ENCODE measurements at places on chromosomes 16 and 17.

- no peak for ATAC-seq
These were observed 100.9 kb downstream of the PARN start for GRCh38 chr16:14529010-14529669.

GRCh38 chr17:77285594-77286390 is 145.0 kb downstream of the SEC14L1 start:
- no peak for ATAC-seq

- ATAC-seq: no peak
These were observed 28.7 kb downstream of the CALB2 start for GRCh38 chr16:71387045-71387871.

GRCh38 chr17:82874011-82874835 is 34.4 kb upstream of the ZNF750 start:
- ATAC-seq: no peak

- ATAC-seq: no peak
These were observed 142.8 kb downstream of the IRF8 start for GRCh38 chr16:86041807-86042206.

DNA sequence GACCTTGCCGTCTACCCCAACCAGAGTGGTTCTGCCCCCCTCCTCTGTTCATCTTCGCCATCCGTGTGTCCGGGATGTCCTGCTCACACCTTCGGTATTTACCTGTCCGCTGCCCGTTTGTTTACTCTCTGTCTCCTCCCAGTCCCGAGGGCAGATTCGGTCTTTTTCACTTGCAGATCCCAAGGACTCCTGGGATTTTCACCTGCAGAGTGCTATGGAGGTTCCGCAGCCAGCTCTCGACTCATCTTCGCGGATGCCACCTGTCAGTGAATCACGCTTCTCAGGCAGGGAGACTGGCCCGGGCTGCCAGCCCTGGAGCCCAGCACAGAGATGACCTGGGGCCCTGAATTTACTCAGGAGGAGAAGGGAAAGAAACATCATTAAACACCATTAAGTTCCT is 8.1 kb downstream of the CRISPLD2 start:
- no peak for ATAC-seq

- ATAC-seq: no peak
These were observed at the start of gene P4HB for GRCh38 chr17:81859906-81860755. TSS of gene P4HB (minus strand) at chr17:81860535. CDS start at chr17:81860471, 64 bp downstream.

- ATAC-seq: no peak
These were observed 293.4 kb downstream of the SHISA9 start for GRCh38 chr16:13194766-13195165.

- no peak for ATAC-seq
These were observed 25.8 kb downstream of the SRCIN1 start for GRCh38 chr17:38579934-38580333.

DNA sequence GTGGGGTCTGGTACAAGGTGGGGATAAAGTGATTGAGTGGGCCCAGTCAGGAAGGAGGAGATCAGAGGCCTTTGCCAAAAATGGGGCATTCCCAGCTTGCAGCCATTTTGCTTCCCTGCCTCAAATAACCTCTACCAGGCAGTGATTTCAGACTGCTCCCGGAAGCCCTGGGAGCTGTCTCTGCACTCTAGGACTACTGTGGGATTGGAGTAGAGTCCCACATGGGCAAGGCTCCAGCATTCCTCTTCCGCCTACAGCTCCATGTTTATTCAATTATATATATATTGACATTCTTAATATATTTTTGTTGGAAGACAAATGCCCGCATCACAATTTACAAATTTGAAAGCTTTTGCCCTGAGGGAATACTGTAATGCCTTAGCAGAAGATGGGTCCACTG is 13.5 kb downstream of the SUPT6H start:
- ATAC-seq: no peak

DNA sequence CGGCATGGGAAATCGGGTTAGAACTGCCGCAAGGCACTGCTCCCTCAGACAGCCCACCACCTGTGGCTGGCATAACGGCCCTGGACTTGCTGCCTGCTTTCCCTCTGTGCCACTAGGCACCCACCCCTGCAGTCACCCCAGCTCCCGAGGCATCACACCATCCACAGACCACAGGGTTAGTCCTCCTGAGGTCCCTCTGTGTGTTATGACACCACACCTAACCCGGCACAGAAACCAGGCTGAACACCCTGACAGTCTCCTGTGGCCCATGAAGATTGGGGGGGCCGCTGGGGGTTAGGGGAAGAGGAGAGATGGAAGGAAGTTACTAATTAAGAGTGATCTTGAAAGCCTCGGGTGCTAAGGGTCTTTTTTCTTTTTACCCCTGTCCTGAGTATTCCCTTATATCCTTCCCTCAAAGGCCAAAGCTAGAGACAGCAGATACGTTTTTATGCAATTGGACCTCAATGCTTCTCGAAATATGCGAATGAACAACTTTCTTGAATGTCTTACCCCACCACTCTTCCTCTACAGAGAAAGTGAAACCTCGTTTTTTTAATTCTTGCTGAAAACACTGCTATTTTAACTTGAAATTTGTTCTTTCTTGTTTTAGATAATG is 7.0 kb downstream of the CYTH1 start:
- ATAC-seq: peak; percentile 77

DNA sequence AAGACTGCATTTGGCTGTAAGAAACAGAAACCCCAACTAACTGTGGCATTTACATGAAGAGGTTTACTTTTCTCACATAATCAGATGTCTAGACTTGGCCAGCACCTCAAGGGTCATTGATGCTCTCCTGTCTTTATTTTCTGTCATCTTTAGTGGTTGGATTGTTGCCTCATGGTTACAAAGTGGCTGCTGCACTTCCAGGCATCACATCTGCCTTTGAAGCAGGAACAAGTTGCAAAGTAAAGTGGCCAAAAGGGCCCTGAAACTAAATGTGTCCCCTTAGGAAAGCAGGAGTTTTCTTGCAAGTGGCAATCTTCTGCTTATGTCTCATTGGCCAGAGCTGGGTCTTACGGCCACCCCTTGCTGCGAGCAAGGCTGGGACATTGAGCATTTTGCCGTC is 26.5 kb upstream of the STH start:
- ATAC-seq: no peak

GRCh38 chr17:2797637-2798036 is 1.4 kb downstream of the RAP1GAP2 start:
- no peak for ATAC-seq

- ATAC-seq: no peak
These were observed 31.5 kb downstream of the UBE2G1 start for GRCh38 chr17:4334776-4335584.

GRCh38 chr17:65530523-65531255 is 30.8 kb downstream of the AXIN2 start:
- no peak for ATAC-seq
